Brain (organoid and tissue), 16 donors: ENCODE measurements at places on chromosomes 7 and 10.

DNA sequence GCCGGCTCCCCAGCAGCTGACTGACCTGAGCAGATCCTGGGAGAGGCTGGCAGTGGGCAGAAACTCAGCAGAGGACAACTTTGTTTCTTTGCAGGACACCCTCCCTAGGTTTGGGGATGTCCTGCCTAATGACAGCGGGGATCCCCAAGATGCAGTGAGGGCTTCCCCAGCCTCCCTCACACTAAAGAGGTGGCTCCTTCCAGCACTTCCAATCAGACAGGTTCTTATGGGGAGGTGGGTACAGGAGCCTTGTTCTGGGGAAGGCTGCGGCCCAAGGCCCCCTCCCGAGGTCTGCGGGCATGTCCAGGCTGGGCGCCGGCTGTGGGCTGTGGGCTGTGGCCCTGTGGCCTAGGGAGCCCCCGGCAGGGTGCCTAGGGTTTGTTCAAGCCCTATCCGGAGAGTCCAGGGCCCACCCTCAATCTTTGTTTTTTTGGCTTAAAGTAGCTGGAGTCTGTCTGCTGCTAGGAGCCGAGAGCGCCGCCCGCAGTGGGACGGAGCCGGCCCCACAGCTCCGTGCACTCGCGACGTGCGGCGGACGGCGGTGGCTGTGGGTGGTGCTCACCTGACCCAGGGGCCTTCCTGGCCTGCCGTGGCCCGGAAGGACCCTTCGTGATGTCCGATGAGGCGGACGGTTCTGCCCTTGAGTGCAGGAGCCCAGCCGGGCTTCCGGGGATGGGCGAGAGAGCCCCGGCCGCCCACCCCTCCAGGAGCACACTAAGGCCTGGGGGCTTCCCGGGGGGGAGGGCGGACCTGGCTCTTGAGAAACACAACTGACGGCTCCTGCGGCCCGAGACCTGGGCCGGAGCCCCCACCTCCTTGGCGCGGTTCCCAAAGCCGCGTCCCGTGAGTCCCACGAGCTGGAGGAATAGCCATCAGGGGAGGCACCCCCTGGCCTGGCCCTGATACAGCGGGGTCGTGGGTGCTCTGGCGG is 57.2 kb downstream of the PDGFA start:
- DNase-seq = no peak

- DNase-seq = no peak
Measured at GRCh38 chr7:100753750-100754149, 20.4 kb downstream of the ZAN start.

- DNase-seq = no peak
Measured at GRCh38 chr10:34526758-34527730, 288.1 kb downstream of the PARD3 start.

DNA sequence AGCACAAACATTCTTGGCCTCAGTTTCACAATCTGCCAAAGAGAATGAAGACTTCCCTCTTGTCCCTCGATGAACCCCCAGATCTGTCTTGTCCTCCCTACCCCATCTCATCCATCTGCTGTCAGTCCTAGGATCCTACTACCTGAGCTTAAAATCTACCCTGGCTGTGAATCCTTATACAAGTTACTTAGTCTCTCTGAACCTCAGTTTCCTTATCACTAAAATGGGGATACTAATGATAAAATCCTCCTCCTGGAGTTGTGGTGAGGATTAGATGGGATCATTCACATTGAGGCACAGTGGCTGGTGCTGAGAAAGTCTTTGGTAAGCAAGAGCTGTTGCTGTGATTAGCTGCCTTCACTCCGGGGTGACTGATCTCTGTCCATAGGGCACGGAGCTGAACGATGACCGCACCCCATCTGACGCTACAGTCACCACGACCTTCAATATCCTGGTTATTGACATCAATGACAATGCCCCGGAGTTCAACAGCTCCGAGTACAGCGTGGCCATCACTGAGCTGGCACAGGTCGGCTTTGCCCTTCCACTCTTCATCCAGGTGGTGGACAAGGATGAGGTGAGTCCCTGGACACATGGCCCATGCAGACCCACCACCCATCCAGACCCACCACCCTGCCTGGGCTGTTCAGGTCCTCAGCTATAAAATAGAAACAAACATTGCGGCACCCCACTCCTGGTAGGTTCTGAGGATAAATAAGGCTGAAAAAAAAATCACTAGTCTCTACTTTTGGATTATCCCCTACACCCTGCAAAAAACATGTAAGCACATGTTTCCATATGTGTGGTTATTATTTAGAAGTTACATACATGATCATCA is 102.5 kb downstream of the C10orf105 start:
- DNase-seq = no peak

GRCh38 chr10:79153745-79154144 is 85.0 kb downstream of the ZMIZ1 start:
- DNase-seq = no peak

DNA sequence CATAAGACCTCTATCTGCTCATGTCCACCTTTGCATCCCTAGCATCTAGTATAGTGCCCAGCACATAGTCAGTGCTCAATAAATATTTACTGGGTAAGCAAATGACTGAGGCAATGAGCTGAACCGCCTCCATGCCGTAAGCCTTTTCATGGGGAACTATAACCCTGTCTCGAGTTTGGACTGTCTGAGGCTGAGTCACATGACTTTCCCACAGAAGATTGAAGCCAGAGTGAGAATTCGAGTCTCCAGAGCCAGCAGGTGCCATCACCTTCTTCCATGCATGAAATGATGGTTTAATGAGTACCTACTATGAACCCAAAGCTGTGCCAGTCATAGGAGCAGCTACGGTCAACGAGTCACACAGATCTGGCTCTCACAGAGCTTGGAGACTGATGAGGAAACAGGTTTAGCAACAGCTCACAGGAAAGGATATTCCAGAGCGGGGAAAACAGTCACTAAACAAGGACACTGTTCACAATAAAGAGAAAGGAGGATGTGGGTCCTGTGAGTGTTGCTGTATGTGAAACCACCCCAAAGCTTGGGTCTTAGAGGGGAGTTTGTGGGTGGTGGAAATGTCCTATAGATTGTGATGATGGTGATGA is 75.2 kb downstream of the TEX36 start:
- no peak for DNase-seq

DNA sequence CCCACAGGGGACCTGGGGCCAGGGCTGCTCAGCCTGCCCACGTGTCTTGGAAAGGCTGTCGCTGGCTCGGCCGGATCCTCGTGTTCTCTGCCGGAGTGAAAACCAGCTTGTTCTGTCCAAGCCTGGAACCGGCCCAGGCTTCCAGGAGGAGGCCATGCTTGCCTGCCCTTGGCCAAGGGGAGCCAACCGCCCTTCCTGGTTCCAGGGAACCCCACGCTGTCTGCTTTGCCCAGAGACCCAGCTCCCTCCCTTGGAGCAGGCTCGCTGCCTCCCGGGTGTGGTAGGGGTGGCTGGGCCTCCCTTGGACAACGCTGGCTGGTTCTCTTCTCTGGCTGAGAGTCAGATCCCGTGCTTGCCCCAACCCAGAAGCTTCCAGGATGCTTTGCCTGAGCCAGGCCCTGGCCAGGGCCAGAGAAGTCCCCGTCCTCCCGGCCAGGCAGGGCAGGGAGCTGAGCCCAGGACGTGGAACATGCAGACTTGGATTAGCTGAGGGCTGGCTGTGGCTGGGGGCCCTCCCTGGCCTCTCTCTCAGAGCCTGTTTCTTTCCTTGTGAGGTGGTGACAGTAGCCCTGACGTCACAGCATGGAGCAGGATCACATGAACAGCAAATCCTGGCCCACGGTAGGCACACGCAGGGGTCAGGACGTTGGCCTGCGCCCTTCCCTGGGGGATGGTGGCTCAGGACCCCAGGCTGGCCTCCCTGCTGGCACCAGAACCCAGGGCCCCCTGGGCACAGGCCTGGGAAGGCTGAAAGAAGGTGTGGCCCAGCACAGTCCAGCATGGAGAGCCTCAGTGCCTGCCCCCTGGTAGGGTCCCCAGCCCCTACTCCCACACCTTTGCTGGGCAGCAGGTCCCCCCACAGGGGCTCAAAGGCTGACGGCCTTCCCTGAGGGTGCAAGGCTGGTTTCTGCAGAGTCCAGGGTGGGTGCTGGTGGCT is 67.5 kb downstream of the PWWP2B start:
- DNase-seq = no peak

GRCh38 chr7:92909686-92910475 is 73.5 kb upstream of the CDK6 start:
- no peak for DNase-seq

GRCh38 chr10:104037261-104037951 is 48.3 kb downstream of the COL17A1 start:
- no peak for DNase-seq

DNA sequence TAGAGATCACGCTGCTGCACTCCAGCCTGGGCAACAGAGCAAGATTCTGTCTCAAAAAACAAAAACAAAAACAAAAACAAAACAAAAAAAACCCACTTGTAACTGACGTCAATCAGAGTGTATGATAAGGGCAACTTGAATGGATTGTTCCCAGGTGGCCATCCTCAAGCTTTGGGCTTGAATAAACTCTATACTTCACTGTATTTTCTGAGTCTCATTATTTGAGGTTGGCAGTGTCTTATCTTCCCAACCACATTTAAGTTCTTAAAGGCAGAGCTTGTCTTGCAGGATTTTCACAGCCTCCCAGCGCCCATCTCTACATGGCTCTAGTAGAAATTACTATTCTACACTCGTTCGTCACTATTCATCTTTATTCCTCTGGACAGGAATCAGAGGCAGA is 5.1 kb upstream of the OAT start:
- DNase-seq = no peak

GRCh38 chr10:122044713-122045112 is 55.8 kb downstream of the TACC2 start:
- DNase-seq = no peak

GRCh38 chr7:24971333-24972165 is 8.4 kb downstream of the OSBPL3 start:
- no peak for DNase-seq

- no peak for DNase-seq
Measured at GRCh38 chr7:143258831-143259230, 4.4 kb upstream of the GSTK1 start.

DNA sequence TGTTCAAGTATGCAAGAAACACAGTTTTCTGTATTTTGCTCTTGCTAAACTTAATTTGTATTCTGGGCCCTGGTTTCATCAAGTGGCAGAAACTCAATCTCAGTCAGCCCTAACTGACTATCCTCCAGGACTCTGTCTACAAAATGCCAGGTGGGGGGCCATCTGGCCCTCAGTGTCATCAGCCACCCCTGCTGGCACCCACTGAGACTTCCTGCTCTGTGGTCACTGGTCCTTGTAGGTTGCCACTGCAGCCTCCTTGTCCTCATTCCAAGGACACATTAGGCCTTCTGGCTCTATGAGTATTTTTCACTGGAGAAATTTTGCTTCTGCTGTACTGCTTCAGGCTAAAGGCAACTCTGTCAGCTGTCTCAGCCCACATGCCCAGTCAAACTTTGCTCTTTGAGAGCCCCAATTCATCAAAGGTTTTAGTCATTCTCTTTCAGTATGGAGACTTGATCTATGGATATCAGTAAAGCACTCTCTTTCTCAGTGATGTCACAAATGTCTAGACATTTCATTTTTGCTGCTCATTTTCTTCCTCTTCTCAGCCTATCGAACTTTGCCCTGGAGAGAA is 163.6 kb downstream of the KCND2 start:
- DNase-seq = no peak

GRCh38 chr7:116213361-116214130 is 3.2 kb downstream of the TES start:
- peak; percentile 20 for DNase-seq

DNA sequence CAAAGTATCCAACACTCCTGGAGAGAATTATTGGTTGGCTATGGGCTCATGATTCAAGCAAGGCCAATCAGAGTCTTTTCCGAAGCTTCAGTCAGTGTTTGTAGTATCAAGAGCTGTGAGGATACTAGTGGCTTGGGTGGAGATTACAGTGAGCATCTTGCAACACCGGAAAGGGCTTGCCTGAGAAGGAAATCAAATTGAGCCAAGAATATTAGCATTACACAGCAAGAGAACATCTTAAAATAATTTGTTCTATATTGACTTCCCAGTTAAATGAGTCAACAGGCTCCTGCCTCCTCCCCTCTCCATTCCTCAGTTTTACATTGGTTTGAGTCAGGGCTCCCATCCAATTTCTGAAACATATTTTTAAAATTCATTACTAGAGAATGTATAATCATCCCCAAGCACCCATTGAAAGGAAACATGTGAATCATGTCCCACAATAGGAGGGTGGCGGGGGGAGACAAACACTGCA is 127.4 kb downstream of the ELAPOR2 start:
- no peak for DNase-seq

GRCh38 chr7:113289140-113289740 is 170.9 kb upstream of the SMIM30 start:
- DNase-seq = peak; percentile 33

DNA sequence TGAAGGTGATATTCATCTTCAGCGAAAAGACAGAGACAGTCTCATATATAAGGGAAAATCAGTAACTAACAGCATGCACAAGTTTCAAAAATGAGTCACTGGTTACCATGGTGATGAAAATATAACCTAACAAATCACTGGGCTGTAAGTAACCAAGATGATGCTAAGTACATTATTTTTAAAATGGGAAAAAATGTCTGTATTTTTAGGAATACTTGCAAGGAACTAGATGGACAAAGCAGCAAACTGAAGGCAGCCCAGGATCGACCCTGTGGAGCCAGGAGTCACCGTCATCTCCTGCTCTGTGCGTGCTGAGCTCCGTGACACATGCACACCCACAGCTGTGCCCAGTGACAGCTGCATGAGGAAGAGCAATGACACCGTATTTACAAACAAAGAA is 137.3 kb downstream of the ELMO1 start:
- DNase-seq = peak; percentile 49

GRCh38 chr10:112884179-112884504 is 65.9 kb upstream of the TCF7L2 start:
- DNase-seq = no peak

DNA sequence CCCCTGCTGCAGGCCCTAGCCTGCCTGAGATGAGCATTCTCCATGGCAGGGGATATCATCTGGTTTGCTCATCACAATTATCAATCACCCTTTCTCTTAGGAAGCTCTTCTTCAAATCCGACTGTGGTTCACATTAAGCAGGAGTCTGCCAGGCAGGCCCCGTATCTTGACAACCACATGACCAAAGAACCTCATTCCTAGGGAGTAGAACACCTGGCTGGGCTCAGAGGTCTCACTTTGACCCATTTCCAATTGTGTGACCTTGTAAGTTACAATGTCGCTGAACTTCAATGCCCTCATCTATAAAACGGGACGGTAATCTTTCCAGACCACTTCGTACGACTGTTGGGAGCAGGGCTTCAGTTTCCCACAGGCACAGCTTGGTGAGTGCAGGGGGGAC is 156.4 kb upstream of the PCBD1 start:
- no peak for DNase-seq

GRCh38 chr10:43323245-43323644 is 48.2 kb upstream of the FXYD4 start:
- DNase-seq = no peak

GRCh38 chr10:44714451-44714850 is 196.7 kb upstream of the TMEM72 start:
- no peak for DNase-seq
